ENCODE measurements at places on chromosomes 4 and X.

DNA sequence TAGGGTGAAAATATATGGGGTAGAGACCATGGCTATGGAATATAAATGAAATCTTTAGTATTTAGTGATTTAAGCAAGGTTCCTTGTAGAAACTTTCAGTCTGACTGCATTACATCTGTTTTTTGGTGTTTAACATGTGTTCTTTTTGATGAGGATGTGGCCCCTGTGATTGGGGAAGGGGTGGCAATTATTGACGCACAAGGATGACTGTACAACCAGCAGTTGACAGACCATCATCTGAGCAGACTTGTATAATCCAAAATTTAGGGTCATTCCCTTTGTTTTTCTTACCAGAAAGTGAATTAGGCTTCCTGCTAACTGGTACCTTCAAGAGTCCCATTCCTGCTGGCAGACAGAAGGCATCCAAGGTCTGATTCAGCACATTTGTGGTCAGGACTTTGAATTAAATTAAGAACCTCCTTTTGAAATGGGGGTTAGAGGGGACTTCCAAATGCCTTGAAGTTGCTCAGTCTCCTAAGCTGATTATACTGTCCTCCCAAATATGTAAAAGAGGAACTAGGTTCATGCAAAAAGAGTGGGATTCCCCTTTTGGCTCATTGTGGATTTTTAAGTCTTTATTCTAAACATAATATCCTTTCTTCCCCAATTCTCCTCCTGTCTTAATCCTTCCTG lies 112.4 kb upstream of the CXCL13 start:
- no peak for DNase-seq

DNA sequence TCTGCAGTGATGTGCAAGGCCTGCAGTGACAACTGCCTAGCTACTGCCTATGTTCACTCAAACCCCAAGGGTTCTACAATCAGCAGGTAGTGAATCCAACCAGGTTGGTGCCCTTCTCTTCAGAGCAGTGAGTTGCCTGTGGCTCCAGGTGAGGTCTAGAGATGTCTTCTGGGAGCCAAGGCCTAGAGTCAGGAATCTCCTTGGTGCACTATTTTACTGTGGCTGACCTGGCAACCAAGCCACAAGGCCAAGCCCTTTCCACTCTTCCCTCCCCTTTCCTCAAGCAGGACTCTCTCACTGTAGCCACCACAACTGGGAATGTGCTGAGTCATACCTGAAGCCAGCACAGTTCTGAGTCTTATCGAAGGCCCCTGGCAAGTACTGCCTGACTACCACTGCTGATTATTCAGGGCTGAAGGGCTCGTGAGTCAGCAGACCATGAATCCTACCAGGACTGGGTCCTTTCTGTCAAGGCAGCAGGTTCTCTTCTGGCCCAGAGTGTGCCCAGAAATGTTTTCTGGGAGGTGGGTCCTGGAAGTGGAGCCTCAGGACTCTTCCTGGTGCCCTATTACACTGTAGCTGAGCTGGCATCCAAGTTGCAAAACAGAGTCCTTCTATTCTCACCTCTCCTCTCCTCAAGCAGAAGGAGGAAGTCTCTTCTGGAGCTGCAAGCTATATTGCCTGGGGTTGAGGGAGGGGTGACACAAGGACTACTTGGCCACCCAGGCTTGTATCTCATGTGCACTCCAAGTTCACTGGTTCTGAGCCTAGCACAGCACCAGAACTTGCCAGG lies 111.6 kb downstream of the BTC start:
- DNase-seq = peak; percentile 92

- DNase-seq = no peak
Observed at GRCh38 chrX:3449287-3449686, 102.8 kb upstream of the MXRA5 start.

- DNase-seq = no peak
Observed at GRCh38 chr4:105594099-105595010, 41.9 kb downstream of the ARHGEF38 start.

DNA sequence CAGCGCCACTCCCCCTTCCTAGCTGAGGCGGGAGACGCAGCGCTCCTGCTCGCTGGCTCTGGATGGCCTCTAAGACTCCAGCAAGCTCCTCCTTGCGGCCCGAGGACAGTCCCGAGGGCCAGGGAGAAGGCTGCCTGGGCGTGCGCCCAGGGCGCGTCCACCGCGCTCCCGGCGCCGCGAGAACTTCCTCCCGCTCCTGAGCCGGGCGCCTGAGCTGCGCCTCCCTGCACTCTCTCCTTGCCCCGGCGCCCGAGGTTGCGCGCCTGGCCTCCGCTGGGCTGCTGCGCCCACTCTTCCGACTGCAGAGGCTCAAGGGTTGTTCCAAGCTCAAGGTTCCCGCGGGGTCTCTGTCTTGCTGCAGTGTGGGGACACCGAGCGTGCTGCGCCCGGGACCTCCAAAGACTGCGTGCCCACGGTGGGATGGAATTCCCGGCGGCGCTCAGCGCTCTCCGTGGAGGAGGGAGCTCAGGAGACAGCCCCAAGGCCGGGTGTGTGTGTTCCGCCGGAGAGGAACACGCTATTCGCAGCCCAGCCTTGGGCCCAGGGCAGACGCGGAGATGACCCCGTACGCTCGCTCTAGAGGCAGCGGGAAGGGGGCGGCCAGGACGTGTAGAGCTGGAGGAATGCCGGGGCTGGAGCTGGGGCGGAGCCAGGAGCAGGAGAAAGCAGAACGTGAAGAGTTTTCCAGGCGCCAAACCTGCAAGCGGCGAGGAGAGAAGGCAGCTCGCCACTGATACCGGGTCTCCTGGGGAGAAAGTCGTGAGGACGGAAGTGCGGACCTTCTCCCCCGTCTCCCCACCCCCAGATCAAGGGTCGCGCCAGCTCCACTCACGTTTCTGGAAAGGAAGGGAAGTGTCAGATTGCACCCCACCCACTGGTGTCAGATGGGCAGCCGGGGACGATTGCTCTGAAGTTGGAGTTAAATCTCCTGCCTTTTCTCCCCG lies at the start of gene ARHGAP6:
Gene ARHGAP6, minus strand, starts transcription at position 753 of the 944 bp plus-strand sequence. CDS start 1,092 bp downstream, outside the sequence.
- no peak for DNase-seq

DNA sequence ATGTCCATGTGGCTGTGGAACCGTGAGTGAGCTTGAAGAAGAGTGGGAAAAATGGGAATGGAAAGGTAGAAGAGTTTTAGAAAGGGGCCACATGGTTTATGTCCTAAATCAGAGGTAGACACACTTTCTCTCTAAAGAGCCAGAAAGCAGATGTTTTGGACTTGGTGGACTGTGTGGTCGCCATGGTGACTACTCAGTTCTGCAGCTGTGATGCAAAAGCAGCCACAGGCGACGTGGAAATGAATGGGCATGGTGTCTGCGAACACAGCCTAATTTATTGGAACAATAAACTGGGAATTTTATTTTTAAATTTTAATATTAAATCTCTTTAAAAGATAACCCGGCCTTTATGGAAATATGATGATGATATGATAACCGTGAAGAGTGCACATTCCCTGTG lies 386.0 kb upstream of the FAT1 start:
- no peak for DNase-seq

DNA sequence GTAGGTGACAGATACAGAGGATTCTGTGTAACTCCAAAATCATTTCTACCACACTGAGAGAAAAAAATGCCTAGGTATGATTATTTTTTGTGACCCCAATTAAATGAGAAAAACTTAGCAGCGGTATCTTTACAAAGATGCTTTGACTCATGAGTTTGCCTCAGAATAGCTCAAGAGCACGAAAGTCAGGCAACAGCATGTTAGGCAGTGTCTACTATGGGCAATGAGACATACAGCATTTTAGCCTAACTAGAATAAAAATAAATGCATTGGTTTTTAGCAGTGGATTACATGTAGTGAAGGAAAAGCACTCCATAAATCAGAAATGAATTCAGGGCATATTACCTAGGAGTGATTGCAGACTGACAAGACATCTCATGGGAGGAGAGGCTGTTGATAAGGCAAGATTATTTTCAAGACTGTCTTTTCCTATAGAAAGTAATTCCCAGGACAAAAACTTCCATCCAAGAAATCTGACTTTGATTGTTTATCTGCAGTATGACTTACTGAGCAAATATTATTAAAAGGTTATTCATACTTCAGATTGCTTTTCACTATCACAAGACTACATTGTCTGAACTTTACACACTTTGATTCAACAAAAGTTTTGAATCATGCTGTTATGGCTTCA lies 3.6 kb downstream of the ANXA10 start:
- DNase-seq = no peak

DNA sequence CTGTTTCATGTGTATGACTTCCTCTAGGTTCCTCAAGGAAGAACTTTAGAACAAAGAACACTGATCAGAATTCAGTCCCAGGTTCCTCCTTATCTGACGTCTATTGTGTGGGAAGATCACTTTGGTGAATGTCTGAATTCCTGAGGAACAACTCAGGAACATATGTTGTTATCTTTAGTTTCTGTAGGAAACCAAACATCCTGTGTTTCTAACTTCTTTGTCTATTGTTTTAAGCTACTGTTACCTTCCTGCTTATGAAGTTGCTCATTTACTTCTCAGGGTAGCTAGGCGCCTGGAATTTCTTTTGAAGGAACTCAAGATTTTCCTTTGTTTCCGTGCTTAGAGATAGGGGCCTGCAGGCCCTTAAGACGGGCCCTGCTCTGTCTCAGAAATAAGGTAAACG lies 46.2 kb downstream of the MAGEB5 start:
- peak; percentile 49 for DNase-seq

Data from non-pigmented ciliary epithelial cell (primary cell).